Suppressor macrophage (primary cell): ENCODE measurements at places on chromosomes 5 and 9.

GRCh38 chr9:93324191-93324834, 127.2 kb upstream of the FAM120A start:
- DNase-seq, result no peak

DNA sequence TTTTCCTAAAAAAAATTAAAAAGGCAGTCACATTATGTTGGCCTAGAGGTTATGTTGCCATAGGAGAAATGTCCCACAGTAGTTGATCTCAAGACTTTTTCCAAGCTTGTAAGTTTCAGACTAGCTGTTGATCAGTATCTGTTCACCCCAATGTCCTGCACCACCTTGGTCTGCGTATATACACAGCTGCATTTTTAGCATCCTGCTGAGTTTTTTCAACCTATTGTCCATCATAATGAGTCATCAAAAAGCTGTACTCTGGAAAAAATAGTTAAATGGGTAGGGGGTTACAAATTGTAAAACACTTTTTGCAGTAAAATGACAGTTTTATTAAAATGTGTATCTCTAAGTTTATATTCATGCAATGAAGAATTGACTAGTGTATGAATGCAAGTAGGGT, 53.2 kb upstream of the TMEM171 start:
- no peak for DNase-seq

GRCh38 chr9:87796196-87796595, 70.3 kb downstream of the CTSL start:
- DNase-seq, result peak; percentile 70

GRCh38 chr9:97364769-97365490, 47.0 kb upstream of the TDRD7 start:
- DNase-seq, result no peak

- peak; percentile 33 for DNase-seq
These were observed 86.4 kb downstream of the INIP start for GRCh38 chr9:112631313-112632070.

DNA sequence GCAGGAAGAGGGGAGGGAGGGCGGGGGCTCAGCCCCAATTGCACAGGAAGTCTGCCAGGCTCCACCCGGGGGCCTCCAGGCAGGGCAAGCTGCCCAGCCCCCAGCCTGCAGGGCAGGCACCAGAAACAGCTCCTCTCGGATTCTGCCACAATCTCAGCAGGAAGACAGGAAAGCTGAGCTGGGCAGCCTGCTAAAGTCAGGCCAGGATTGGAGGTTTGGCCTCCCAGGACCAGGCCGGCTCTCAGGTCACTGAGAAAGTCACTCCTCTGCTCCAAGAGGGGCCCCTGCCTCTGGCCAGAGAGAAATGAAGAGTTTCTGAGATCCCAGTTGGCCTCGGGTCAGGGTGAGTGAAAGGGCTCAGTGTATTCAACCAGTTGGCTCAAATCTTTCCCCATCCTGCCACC, 54.6 kb upstream of the STXBP1 start:
- peak; percentile 55 for DNase-seq

GRCh38 chr5:73387601-73388305, 60.8 kb downstream of the FOXD1 start:
- no peak for DNase-seq

DNA sequence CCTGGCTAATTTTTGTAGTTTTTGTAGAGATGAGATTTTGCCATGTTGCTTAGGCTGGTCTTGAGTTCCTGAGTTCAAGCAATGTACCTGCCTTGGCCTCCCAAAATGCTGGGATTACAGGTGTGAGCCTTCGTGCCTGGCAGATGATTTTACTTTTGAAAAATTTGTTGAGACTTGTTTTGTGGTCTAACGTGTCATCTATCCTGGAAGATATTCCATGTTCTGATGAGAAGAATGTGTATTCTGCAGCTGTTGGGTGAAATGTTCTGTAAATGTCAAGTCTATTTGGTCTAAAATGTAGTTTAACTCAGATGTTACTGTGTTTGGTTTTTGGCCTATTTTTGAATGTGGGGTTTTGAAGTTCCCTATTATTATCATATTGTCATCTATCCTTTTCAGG, 145.6 kb downstream of the XRCC4 start:
- DNase-seq, result no peak

- no peak for DNase-seq
These were observed 774.3 kb downstream of the KCTD16 start for GRCh38 chr5:144944936-144945335.
